Calu3 (cell line): ENCODE measurements at places on chromosomes 7 and 10.

GRCh38 chr7:7789551-7789988, 71.2 kb upstream of the RPA3 start:
- DNase-seq: no peak

GRCh38 chr7:50474382-50475160, 24.4 kb upstream of the FIGNL1 start:
- DNase-seq: no peak

DNA sequence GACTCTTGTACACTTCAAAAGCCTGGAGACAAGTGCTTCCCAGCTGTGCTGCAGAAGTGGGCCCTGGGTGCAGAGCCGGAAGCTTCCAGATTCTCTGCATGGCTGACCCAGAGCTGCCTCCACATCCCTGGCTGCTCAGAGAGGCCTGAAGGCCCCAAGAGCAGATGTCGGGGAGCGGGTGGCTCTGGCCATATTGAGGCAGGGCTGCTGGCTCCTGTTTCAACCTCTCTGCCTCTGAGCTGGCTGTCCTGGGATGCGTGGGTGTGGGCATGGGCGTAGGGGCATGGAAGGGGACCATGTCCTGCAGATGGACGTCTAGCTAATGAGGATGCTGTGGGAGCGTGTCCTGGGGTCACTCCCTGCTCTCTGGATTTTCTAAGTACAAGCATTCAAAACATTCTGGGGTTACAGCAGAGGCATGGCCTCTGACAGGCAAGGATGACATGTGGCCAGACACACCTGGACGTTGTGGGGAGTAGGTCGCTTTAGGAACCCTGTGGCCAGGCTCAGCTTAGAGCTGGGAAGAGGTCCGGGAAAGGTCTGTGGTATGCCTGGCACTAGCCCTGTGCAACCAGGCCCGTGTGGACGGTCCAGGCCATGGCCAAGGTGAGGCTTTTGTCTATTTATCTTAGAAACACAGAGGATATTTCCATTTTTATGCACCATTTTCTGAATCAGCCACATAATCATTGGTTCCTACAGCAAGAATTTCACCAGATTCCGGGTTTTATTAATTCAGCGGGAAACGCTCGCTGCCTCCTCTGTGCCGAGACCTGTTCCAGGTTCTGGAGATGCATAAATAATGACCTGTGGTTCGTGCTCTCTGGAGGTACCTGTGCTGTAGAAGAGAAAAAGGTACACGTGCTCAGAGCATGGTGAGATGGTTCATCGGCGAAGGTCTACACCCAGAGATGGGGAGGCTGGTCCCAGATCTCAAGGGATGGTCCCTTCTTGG, 361.1 kb downstream of the GLRX3 start:
- no peak for DNase-seq

GRCh38 chr7:127107601-127108007, 145.1 kb downstream of the GRM8 start:
- DNase-seq: peak; percentile 62

- no peak for DNase-seq
These were observed 7.4 kb upstream of the PWWP2B start for GRCh38 chr10:132389433-132390169.
